Stimulated activated CD4-positive, alpha-beta T cell treated with anti-CD3 and anti-CD28 coated beads, TNF-alpha, amount 100 ng/mL, for 4 hours (primary cell): ENCODE measurements at places on chromosomes 13 and 19.

DNA sequence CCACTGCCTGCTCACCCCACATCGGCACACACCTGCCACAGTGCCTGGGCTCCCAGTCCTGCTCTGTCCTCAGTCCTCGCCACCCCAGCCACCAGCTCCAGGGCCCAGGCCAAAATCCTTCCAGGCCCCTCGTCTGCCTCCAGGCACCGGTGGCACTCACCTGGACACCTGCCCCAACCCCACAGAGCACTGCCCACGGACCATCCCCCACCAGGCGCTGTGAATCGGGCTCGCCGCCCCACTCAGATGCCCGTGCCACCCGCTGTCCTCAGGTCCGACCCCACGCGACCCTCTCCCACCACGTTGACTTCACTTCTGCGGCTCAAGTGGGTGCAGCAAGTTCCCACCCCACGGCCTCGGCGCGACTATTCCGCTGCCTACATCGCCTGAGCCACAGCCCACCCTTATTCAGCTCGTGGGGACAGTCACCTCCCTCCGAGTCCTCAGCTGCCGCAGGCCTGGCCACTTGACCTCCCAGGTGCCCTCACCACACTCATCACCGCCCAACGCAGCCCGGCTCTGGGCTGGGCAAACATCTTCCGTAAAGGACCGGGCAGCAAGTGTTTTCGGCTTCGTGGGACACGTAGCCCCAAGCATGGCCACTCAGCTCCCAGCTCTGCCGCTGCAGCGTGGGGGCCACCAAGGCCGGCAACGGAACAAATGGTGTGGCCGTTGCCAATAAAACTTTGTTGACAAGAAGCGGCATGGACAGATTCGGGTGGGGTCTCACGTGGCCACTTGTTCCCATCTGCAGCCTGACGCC, 5.7 kb downstream of the PIP5K1C start:
- no peak for DNase-seq

DNA sequence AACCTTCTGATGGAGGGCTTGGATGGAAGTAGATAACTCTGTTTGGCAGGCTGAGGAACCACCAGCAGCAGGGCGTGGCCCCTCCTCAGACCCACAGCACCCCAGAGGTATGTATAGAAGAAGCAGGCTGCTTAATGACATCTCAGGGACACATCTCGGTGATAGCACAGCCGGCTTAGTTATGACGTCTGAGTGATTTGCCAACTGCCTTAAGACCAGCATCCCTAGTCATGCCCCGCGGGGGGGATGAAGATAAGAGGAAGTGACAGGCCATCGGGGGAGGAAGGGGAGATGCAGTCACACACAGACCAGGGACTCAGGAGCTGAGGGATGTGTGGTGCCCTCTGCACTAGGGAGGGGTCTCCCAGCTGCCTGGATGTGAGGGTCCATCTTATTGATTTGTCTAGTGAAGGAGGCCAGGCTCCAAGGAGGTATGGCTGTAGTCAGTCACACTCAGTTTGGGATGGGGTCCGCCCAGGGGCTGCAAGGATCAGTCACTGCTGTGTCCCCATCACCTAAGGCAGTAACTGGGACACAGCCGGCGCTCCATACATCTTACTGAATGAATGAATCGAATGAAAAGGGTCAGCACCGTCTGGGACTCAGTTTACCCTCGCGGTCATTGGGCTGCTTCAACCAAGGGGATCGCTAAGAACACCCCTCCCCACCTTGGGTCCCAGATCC, 19.2 kb upstream of the ERCC1 start:
- no peak for DNase-seq

- no peak for DNase-seq
Measured at GRCh38 chr13:51707461-51707860, 96.5 kb downstream of the DHRS12 start.

DNA sequence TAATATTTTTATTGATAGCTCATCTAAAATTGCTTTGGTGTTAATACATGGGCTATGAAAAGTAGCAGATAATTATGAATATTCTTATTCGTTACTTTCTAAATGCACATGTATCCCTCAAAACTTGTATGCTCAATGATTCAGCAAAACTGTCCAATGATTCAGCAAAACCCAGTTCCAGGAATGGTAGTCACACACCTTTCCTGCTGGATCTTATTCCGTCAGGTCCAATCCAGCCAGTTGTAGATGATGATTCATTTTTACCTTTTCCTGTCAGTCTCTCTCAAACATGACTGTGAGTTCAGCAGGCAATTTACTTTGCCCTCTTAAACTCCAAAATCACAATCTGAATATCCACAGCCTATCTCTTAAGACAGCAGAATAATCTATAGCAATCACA, 1082.6 kb downstream of the EFNB2 start:
- DNase-seq: no peak

DNA sequence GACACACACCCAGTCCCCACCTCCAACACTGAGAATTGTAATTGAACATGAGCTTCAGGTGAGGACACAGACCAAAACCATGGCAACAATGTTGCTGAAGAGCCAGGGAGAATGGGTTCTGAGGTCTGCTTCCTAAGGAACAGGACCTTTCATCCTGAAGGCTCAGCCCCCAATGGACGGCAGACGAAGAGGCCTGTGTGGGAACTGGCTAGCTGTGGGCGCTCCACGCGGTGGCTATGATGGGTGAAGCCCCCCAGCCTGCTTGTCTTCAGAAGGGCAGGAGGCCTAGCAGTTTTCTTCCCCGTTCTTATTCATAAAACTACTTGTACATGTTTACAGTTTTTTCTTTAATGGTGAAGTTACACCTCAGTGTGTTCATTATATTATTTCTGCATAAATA, 136.1 kb upstream of the SPACA7 start:
- no peak for DNase-seq

- DNase-seq: no peak
Measured at GRCh38 chr19:40524133-40524549, 52.5 kb upstream of the SHKBP1 start.

- no peak for DNase-seq
Measured at GRCh38 chr19:19752760-19753403, 20.0 kb upstream of the ZNF14 start.

- no peak for DNase-seq
Measured at GRCh38 chr19:5823579-5824281, 15.8 kb downstream of the FUT6 start.
